GM23338 (cell line): ENCODE measurements at places on chromosomes 1 and 21. TPM values are rescaled to one million over a fixed set of nuclear protein-coding genes. Genes with fewer than 3 reads are reported as not detected.
A peak's percentile ranks its signal among the peaks of the same experiment; 100 is the strongest.

The KCNJ6 gene
- 0.27 and 0.52 TPM in 2 replicates for total RNA-seq

The TRAPPC3 gene
- 55.8 and 55.9 TPM in 2 replicates for total RNA-seq

- DNase-seq: no peak
Measured at GRCh38 chr1:51316113-51316845, 14.1 kb downstream of the TTC39A start.

The C4BPA gene
- total RNA-seq: not detected in 2 replicates

The OLIG2 gene
- 0.04 and 1.4 TPM in 2 replicates for total RNA-seq

The CFAP141 gene
- not detected in 2 replicates for total RNA-seq

DNA sequence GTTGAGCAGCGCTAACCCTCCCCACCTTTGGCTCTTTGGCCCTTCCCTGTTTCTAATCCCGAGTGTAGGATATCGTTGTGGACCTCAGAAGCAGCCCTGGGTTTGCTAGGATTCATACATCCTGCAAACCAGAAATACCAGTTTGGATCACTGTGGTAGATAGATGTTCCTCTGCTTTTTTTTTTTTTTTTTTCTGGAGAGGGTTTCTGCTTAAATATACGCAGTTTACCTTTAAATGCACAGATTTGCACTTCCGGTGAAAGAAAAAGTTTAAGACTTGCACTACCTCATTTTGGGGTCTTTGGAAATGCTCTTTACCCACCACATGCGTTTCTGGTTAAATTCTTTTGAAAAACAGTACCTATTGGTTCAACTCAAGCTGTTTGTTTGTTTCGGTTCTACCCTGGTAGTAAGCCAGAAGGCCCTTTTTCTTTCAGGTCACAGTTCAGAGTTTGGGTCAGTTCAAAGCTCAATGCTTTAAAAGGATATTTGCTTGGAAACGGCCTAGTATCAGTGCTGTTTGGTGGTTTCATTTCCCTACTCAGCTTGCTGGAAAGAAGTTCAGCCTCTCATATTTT, 908 bp downstream of the DDI2 start:
- peak; percentile 57 for DNase-seq

GRCh38 chr1:186865253-186865652, 36.5 kb downstream of the PLA2G4A start:
- no peak for DNase-seq

GRCh38 chr1:202589190-202589930, 120.9 kb downstream of the SYT2 start:
- DNase-seq: peak; percentile 46

GRCh38 chr1:26408604-26409003, 2.0 kb upstream of the LIN28A start:
- peak; percentile 95 for DNase-seq

The RNASEL gene
- total RNA-seq: 0.85 and 0.94 TPM in 2 replicates

DNA sequence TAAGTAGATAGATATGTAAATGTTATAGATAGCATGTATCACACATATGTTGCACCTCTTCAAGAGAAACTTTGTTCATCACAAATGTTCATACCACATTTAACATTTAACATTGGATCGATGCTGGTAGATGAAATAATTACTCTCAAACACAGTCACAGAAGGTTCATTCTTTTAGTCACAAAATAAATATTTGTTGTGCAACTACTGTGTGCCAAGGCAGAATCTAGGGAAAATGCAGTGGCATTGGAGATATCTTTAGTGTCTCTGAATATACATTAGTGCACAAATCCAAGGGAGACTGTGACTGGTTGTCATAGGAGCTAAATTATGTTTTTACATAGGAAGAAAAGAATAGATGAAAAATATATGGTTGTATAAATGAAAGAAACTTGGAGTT, 535.7 kb downstream of the BRINP3 start:
- no peak for DNase-seq

The CAPN9 gene
- 0.07 TPM in 1 of 2 replicates, not detected in the other for total RNA-seq

GRCh38 chr1:206826394-206826793, 39.0 kb upstream of the IL20 start:
- no peak for DNase-seq

DNA sequence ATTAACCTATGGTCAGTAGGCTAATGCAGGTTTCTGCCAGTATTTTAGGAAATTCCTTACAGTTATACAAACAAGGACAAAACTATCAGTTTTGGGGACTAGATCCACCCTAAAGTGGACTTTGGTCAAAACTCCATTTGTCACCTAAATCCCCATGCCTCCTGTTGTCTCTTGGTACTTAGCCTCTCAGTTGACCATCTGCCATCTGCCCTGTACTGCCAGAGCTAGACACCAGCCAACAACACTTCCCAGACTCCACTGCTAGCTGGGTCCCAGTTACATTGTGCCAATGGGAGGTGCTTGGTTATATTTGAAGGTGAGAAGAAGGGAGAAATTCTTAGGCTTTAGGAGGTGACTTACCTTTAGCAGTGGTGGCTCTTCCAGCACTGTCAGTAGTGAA, 17.0 kb upstream of the BSDC1 start:
- DNase-seq: no peak

The KRTAP19-1 gene
- total RNA-seq: not detected in 2 replicates

- DNase-seq: peak; percentile 80
Measured at GRCh38 chr1:70528590-70529333, 117.7 kb downstream of the CTH start.

The ZP4 gene
- total RNA-seq: not detected in 2 replicates

The PARS2 gene
- 13.6 and 14.8 TPM in 2 replicates for total RNA-seq

DNA sequence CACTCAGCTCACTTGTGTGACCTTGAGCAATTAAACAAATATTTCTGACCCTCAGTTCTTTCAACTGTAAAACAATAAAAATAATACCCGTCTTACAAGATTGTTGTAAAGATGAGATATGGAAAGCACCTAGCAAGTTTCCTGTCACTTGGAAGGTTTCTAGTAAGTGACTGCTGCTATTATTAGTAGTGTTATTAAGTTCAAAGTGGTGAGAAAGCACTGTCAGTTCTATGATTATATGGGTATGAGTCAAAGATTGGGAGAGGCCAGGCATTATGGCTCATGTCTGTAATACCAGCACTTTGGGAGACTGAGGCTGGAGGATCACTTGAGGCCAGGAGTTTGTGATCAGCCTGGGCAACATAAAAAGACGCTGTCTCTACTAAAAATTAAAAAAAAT, 145.4 kb downstream of the C1orf21 start:
- no peak for DNase-seq

GRCh38 chr1:108609483-108610049, 49.7 kb downstream of the EEIG2 start:
- no peak for DNase-seq

- DNase-seq: no peak
Measured at GRCh38 chr1:168848051-168848450, 119.0 kb upstream of the DPT start.

The S100A4 gene
- total RNA-seq: 8.2 and 14.2 TPM in 2 replicates

GRCh38 chr1:114455102-114455785, 55.8 kb downstream of the TRIM33 start:
- no peak for DNase-seq

DNA sequence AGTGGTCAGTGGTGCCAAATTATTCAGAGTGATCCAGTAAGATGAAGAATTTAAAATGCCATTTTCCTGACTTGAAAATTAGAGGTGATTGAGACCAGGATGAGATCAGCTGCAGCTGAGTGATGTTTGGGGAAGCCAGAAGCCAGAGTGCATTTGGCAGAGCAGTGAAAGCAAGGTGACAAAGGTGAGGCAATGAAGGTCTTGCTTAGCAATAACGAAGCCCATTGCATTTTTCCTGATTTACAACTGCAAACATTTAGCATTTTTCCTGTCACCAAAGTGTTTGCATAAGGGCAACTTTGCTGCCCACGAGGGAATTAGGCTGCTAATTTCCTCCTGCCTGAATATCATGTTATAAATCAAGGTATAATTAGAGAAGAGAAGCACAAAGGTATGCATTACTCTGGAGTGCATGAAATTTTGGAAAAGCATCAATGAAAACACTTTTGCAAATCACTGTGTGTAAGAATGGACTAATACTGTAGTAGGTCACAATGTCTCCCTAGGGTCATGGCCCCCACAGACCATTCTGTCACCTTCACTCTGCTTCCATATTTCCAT, 188.2 kb upstream of the LYPLAL1 start:
- no peak for DNase-seq

DNA sequence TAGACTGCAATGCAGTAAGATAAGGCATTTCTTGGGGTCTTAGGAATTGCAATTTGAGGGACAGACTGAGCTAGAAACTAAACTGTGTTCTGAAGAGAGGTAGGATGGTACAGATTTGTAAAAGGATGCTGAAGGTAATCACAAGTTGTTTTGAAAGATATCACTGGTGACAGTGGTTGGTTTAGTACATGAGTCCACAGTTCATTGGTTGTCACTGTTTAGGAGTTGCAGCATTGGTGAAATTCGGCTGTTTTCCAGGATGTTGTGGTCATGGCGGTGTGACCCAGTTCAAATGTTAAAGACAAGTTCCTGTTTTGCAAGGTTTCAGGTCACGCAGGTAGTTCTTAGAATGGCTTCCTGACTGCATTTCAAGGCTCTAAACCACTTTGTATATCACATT, 292.8 kb upstream of the B3GALT2 start:
- no peak for DNase-seq

- DNase-seq: peak; percentile 90
Measured at GRCh38 chr1:58515794-58516401, 30.6 kb downstream of the OMA1 start.

DNA sequence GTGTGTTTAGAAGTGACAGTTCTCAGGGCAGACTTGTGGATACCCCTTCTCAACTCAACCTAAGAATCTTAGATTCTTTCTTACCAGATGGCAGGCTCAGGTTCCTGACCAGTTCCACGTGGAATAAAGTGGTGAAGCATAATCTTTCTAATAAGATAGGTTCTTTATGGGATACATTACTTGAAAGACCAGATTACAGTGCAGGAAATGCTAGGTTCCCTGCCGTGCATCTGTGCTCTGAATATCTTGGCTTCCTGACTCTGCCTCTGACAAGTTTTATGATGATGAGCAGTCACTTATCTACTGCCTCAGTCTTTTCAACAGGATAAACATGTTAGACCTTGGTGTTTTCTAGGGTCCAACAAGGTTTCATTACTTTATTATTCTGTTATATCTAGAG, 207.9 kb upstream of the CACYBP start:
- no peak for DNase-seq
